ENCODE measurements at places on chromosomes 2 and 18.

DNA sequence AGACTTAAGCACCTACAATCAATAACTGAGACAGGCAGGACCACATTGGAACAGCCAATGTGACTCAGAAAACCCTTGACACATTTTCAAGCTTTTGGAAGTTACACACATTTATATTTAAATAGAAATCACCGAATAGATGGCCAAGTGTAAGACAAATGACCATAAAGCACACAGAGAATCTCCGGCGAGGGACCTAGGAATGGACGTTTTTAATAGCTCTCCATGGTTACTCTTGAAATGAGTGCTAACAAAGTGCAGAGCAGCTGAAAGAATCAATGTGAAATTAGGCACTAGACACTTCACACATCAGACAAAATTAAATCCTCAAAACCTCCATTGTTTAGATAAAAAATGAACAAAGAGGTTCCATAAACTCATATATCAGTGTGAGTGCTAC is 376.9 kb downstream of the DLGAP1 start:
- no peak for DNase-seq

- no peak for DNase-seq
These were observed 59.5 kb upstream of the FAM124B start for GRCh38 chr2:224461391-224461790.

DNA sequence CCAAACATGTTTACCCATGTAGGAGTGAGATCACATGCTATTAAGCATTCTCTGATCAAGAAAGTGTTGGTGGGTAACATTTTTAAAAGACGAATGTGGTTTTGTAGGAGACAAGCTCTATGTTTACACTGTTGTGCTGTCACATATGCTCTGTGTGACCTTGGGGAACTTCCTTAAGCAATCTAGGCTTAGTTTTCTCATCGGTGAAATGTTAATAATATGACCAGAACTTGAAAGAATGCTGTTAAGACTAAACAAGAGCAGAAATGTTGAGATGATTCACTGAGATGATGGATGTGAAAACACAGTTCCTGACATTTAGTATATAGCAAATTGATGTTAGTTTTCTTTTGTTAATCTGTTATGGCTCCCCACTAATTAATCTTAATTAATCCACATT is 860.9 kb upstream of the CNTNAP5 start:
- no peak for DNase-seq

GRCh38 chr2:206876216-206876860 is 63.0 kb upstream of the CPO start:
- no peak for DNase-seq

- DNase-seq = peak; percentile 49
These were observed 56.5 kb downstream of the EMX1 start for GRCh38 chr2:72973566-72974435.

- no peak for DNase-seq
These were observed 786.6 kb upstream of the ID2 start for GRCh38 chr2:7895289-7895688.
